ENCODE measurements at places on chromosomes 16 and 17.

DNA sequence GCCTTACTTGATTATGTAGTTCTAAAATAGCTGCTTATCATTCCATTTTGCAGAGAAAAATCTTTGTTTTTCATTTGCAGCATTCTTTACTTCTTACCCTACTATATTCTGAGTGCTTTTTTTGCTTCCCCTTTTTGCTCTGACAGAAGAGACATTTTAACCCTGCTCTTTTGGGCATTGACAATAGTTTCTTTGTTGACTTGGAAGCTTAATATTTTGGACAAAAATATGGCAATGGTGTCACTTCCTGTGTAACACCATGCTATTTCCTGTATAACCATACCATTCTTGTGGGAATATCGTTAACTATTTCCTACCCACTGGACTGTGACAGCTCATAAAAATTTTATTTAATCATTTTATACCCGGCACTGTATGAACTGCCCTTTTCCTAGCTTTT lies 747.1 kb downstream of the CDH8 start:
- DNase-seq, result no peak

- DNase-seq, result no peak
These were observed 42.8 kb upstream of the GSE1 start for GRCh38 chr16:85570213-85570734.

DNA sequence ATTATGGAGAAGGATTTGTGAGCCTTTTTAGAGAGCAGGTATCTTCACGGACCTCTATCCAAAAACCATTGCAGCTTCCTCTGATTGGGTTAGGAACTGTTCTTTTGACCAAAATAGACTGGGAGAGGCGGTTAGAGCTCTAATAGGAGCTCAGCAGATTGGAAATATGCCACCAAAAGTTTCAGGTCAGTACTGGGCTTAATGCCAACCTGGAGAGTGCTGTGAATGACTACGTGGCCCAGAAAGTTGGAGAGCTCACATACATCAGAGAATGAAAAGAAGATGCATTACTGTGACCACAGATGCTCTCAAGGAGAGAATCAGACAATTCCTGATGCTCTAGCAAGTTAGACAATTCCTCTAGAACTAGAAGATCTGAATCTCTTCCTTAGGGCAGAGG lies 86.5 kb downstream of the ABCA8 start:
- no peak for DNase-seq

DNA sequence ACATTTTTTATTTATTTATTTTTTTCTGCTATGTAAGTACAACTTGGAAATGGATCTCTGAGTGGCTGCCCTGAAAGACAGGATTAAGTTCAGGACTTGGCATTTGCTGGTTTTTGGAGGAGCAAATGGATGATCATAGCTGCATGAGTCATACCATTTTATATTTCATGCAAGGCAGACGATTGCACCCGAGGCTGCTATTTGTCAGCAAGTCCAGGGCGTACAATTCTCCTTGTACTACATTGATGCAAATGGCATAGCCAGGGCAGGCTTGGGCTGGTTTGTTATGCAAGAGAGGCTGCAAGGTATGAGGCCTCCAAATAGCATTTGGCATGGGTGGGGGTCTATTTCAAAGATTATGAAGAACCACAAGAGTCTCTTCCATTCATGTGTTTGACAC lies 81.2 kb upstream of the CACNG3 start:
- DNase-seq, result no peak

GRCh38 chr17:64158406-64158805 lies 28.5 kb upstream of the ERN1 start:
- no peak for DNase-seq

DNA sequence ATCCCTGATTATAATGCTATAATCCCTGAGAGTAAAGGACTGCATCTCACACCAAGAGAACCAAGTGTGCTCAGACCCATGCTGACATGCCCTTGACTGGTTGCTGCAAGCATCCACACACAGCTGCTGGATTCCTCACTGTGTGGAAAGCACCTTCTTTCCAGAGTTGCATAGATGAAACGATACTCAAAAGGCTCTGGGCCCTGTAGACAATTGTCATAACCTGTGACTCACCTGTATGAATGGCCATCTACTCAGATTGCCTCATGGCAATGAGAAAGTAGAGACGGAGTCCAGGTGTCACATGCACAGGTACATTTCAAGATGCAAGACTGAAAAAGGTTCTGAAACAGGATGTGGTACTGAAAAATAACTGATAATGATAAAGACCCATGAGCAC lies 58.1 kb downstream of the MPHOSPH6 start:
- DNase-seq, result no peak

DNA sequence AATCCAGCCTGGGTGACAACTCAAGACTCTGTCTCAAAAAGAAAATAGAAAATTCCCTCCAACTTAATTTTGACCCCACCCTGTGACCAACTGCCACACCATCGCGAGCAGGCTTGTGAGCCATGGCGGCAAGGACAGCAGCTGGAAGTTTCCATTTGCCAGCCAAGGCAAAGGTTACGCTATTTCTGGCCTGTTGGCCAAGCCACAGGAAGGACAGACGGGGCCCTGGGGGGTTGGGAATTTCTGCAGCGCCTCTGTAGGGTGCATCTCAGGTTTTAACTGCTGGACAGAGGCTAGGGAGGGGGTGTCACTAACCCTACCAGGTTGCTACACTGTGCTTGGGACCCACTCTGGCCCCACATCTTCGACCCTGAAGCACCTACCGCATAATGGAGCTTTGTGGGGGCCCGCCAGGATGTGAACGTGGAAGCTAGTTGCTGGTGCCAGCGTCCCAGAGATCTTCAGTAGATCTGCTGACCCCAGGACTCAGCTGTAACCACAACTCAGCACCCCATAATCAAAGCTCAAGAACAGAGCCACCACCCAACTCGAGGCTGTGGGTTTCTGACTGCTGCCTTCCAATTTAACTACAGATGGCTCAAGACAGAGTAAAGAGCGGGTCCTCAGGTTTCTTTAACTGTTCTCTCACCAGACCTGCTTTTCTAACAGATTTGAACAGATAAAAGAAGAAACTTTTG lies 10.9 kb downstream of the KIFC3 start:
- no peak for DNase-seq
